ENCODE measurements at places on chromosomes 1 and 21.

DNA sequence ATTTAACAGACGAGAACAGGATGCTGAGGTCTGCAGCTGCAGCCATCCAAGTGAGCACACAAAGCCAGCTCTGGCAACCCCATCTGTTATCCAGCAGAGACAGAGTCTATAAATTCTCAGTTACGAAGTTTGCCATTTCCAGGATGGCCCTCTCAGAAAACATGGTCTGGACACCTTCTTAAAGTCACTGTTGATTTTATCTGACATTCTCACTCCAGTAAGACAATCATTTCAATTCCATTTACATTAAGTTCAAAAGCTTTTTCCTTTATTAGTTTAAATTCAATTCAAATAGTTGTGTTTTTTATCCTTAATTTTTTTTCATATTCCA is 125.5 kb downstream of the DMRTB1 start:
- DNase-seq, result no peak

DNA sequence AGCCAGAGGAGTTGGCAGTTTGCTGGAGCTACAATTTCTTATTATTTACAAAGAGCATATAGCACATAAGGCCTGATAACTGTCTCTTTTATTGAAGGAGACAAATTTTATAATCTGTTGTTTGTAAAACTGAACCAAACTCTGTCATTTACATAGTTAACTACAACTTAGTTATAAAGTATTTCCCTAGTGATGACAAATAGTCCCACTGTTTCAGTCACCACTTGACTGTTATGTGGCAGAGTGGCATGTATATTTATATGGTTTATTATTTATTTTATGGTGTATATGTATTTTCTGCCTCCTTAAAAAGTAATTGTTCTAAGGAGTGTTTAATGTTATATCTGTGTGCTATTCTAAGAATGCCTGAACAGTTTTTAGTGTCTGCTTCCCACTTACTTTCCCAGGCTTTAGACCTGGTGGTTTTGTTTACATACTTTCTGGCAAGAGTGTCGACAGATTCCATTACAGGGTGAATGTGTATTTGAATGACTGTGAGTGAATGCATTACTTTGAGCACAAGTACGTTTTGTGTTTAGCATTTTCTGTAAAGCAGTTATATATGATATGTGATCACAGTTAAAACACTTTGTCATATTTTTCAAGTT is 10.0 kb downstream of the TSEN15 start:
- no peak for DNase-seq

- DNase-seq, result no peak
These were observed 34.3 kb downstream of the SMG7 start for GRCh38 chr1:183506561-183506960.

GRCh38 chr1:170967042-170967910 is 31.9 kb downstream of the MROH9 start:
- DNase-seq, result no peak

- DNase-seq, result no peak
These were observed at the start of gene PCP4L1 for GRCh38 chr1:161258439-161259344. PCP4L1 (plus strand) TSS chr1:161258745; CDS start chr1:161258975, 230 bp downstream.
